ENCODE measurements at places on chromosomes 16 and 17.

DNA sequence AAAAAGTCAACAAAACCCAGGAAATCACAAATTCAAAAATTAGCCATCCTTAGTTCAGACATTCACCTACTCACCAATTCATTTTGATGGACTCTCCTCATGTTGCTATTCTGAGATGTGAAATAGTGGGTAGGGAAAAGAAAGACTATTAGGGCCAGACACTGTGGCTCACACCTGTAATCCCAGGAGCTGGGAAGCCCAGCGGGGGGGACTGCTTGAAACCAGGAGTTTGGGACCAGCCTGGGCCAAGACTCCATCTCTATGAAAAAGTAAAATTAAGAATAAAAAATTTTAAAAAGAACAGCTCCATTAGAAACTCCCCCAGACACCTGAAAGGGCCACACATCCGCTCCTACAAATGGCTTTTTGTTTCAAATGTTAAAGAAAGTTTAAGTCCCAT, 21.4 kb downstream of the UBE2O start:
- H3K4me1 ChIP-seq: peaks cover 83% of the 10 kb centered on the region
- no peak for DNase-seq
- no peak overlapping the region for H3K27ac ChIP-seq
- H3K4me3 ChIP-seq: no peak overlapping the region
- no peaks in the 10 kb centered on the region for H3K36me3 ChIP-seq

DNA sequence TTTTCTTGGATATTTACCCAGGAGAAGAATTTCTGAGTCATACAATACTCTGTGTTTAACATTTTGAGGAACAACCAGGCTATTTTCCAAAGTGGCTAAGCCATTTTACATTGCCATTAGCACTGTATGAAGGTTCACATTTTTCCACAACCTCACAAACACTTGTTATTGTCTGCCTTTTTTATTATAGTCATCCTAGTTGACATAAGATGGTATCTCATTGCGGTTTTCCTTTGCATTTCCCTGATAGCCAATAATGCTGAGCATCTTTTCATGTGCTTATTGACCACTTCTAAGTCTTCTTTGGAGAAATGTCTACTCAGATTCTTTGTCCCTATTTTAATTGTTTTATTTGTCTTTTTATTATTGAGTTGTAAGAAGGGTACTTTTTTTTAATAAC, 107.4 kb upstream of the CES5A start:
- no peaks in the 10 kb centered on the region for H3K36me3 ChIP-seq
- DNase-seq: no peak
- no peaks in the 10 kb centered on the region for H3K4me1 ChIP-seq
- H3K4me3 ChIP-seq: no peak overlapping the region

- H3K4me3 ChIP-seq: no peak overlapping the region
- peaks cover 3% of the 10 kb centered on the region for H3K27me3 ChIP-seq
- no peak for DNase-seq
- H3K36me3 ChIP-seq: no peaks in the 10 kb centered on the region
- H3K27ac ChIP-seq: no peak overlapping the region
Measured at GRCh38 chr17:83062011-83062817, 17.2 kb upstream of the METRNL start.

DNA sequence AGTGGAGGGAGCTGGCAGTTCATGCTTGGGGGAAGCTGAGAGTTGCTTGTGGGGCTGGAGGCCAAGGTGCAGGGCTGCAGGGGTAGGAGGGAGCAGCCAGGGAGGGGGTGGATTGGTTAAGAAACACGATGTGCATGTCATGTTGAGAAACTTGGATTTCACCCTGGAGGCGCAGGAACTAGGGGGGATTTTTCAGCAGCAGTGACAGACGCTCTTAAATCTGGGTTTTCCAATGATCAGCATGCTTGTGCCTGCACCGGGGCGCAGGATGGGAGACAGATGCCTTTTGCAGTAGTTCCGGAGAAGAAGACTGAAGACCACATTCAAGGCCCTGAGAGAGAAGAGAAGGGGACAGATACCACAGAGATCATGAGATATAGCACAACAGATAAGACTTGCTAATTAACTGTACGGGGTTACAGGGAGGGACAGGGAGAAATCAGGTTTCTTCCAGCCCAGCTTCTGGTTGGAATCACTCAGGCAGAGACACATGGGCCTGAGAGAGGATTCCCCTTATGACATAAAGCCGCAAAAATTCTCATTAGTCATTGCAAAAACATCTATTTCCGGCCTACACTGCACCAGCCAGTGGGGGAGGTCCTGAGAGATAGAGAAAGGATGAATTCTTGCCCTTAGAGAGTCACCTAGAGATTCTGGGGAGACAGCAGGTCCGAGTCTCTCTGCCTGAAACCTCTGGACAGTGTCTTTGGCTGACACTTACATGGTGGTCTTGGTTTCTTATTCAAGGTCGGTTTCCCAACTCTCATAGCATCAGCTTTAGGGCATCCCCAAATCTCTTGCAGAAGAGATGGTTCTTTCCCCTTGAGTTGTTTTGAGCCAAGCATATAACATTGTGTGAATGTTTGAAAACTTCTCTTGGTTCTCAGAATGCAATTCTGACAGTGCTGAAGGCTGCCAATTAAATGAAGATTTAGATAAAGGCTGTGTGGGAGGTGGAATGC, 27.1 kb downstream of the CDH13 start:
- no peaks in the 10 kb centered on the region for H3K36me3 ChIP-seq
- no peak overlapping the region for H3K4me3 ChIP-seq
- H3K27ac ChIP-seq: no peak overlapping the region
- peaks cover 4% of the 10 kb centered on the region for H3K4me1 ChIP-seq
- peak; percentile 44 for DNase-seq

DNA sequence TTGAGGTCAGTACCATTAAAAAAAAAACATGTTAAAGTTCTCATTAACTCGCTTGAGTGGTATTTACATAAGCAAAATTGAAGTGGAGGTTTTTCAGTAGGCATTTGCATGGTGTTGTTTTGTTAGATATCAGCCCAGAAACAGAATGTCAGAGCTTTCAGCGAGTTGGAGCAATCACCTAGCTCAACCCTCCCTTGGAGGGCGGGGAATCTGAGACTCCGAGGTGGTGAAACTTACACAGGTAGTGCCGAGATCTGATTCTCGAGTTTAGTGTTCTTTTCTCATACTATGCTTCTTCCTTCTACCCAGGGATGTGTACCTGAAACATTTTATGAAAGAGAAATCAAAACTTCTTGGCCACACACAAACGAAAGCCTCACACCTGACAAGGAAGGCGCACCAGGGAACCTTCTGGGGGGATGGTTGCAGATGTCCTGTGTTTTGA, 6.6 kb downstream of the SEC14L1 start:
- H3K27ac ChIP-seq: peak overlapping the region; percentile 21
- peak; percentile 27 for DNase-seq
- H3K36me3 ChIP-seq: peaks cover 2% of the 10 kb centered on the region
- peaks cover 52% of the 10 kb centered on the region for H3K4me1 ChIP-seq
- no peak overlapping the region for H3K4me3 ChIP-seq

DNA sequence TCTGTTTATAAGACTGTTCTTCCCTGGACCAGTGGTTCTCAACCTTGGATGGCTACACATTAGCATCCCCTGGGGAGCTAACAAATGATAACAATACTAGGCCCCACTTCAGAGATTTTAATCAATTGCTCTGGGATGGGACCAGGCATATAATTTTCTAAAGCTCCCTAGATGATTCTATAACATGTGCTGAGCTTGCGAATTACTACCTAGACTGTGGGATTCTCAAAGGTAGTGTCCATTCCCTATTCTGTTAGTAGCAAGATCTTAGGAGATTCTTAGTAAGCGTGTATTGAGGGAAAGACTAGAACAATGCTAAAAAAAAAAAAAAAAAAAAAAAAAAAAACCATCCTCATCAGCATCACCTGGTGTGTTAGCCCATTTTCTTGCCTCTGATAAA, 412.0 kb upstream of the CDH5 start:
- H3K36me3 ChIP-seq: no peaks in the 10 kb centered on the region
- no peak overlapping the region for H3K4me3 ChIP-seq
- no peak for DNase-seq
- no peak overlapping the region for H3K27ac ChIP-seq
- no peaks in the 10 kb centered on the region for H3K4me1 ChIP-seq

DNA sequence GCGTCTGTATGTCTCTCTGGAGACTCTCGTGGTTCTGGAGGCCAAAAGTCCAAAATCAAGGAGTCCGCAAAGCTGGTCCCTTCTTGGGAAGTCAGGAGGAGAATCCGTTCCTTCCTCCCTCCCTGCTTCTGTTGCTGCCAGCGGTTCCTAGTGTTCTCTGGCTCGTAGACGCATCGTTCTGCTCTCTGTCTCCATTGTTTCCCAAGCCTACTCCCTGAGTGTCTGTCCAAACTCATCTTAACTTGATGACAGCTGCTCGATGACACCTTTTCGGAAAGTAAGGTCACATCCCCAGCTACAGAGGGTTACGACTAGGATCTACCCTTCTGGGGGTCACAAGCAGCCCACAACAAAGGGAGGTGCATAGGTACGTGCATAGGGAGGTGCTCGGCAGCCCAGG, 80.7 kb upstream of the FOXF1 start:
- no peaks in the 10 kb centered on the region for H3K27me3 ChIP-seq
- no peaks in the 10 kb centered on the region for H3K36me3 ChIP-seq
- no peaks in the 10 kb centered on the region for H3K4me1 ChIP-seq
- H3K4me3 ChIP-seq: no peak overlapping the region
- DNase-seq: no peak

DNA sequence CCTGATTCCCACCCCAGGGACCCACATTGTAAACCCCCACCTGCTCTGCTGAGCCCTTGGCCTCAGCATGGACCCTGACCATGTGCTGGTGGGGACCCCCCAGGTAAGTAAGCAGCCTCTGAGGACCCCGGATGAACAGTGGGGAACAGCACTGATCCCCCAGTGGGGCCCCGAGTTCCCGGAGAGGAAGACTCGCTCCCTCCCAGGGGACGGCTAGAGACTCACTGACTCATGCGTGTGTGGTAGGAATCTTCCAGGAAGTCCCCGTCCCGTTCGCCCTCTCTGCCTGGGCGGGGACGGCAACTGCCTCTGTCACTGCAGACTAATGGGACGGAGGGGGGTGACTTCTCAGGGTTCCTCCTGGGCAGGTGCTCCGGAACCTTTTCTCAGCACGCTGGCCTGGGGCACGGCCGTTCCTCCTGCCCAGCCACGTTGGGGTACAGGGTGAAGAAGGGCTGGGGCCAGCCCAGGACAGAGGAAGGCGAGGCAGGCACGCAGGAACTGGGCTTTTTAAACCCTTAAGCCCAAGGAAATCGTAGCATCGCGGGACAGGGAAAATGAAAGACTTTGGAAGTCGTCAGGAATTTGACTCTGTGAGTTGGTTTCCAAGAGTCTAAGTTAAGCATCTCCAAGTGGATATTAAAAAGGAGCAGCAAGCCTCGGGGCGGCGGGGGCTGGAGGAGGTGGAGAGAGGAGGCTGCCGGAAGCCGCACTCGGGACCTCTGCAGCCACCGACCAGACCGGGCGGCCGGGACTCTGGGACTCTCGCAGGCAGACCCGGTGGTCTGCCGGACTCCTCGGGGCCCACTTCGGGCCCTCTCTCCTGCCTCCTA, 178.7 kb downstream of the SEC14L1 start:
- peak overlapping the region; percentile 16 for H3K4me3 ChIP-seq
- DNase-seq: peak; percentile 84
- H3K27ac ChIP-seq: peak overlapping the region; percentile 53
- H3K36me3 ChIP-seq: no peaks in the 10 kb centered on the region
- no peaks in the 10 kb centered on the region for H3K27me3 ChIP-seq

- H3K27ac ChIP-seq: no peak overlapping the region
- H3K4me3 ChIP-seq: no peak overlapping the region
- DNase-seq: no peak
- H3K36me3 ChIP-seq: no peaks in the 10 kb centered on the region
- H3K27me3 ChIP-seq: no peaks in the 10 kb centered on the region
Measured at GRCh38 chr17:55830699-55831471, 80.0 kb downstream of the PCTP start.

GRCh38 chr17:65222214-65222738, 85.1 kb downstream of the RGS9 start:
- H3K4me1 ChIP-seq: no peaks in the 10 kb centered on the region
- no peaks in the 10 kb centered on the region for H3K27me3 ChIP-seq
- no peaks in the 10 kb centered on the region for H3K36me3 ChIP-seq
- DNase-seq: no peak

Measured in B cell (primary cell).